Motor neuron (in vitro differentiated cells): ENCODE measurements at places on chromosomes 16 and 17.

DNA sequence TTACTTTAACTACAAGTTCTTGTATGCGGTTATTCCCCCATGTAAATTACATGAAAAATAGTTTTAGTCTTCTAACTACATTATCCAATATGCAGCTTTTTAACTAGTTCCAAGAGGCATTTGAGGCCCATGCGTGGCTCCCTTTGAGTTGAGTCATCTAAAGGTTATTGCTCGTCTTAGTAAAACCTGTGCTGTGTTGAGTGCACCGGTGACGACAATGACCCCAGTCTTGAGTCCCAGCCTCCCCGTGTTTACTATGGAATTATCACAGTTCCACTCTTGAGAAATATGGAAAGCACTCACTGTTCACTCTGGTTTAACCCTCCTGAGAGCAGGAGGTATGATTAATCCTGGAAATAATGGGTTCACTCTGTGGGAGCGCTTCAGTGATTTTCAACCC lies 119.2 kb downstream of the PITPNC1 start:
- no peak for ATAC-seq

DNA sequence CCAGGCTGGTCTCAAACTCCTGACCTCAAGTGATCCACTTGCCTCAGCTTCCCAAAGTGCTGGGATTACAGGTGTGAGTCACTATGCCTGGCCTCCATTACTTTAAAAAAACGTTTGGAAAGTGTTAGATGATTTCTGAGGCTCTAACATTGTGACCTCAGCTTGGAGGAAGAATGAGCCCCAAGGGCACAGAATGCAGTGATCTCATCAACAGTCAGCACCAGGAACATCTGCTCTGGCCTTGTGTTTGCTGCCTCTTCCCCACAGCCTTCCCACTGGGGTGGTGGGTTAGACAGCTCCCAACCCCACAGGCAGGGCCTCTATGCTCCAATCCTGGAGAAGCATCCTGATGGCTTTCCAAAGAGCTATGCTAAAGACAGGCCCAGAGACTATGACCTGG lies 37.7 kb upstream of the SREBF1 start:
- no peak for ATAC-seq

GRCh38 chr17:72865954-72866353 lies 226.5 kb downstream of the SLC39A11 start:
- no peak for ATAC-seq

GRCh38 chr16:51524555-51525373 lies 373.7 kb upstream of the SALL1 start:
- no peak for ATAC-seq

- ATAC-seq = no peak
These were observed 143.7 kb downstream of the CDH8 start for GRCh38 chr16:61892531-61892930.

DNA sequence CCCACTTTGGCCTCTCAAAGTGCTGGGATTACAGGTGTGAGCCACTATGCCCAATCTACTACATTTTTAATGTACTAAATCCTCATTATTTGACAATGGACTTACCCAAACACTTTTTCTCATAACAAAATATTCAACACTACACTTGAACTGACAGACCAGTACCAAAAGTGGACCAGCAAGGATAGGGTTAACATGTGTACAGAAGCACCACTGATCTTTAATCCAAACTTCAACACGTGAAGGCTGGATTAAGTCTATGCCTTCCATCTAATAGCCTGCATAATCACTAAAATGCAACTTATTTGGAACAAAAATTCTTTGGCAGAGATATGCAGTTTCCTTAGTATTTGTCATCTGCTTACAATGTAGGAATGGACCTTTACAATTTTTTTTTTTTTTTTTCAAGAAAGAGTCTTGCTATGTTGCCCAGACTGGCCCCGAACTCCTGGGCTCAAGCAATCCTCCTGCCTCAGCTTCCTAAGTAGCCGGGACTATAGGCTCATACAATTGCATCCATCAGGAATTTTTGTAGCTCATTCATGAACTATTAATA lies 60.0 kb upstream of the BCAR1 start:
- ATAC-seq = no peak

DNA sequence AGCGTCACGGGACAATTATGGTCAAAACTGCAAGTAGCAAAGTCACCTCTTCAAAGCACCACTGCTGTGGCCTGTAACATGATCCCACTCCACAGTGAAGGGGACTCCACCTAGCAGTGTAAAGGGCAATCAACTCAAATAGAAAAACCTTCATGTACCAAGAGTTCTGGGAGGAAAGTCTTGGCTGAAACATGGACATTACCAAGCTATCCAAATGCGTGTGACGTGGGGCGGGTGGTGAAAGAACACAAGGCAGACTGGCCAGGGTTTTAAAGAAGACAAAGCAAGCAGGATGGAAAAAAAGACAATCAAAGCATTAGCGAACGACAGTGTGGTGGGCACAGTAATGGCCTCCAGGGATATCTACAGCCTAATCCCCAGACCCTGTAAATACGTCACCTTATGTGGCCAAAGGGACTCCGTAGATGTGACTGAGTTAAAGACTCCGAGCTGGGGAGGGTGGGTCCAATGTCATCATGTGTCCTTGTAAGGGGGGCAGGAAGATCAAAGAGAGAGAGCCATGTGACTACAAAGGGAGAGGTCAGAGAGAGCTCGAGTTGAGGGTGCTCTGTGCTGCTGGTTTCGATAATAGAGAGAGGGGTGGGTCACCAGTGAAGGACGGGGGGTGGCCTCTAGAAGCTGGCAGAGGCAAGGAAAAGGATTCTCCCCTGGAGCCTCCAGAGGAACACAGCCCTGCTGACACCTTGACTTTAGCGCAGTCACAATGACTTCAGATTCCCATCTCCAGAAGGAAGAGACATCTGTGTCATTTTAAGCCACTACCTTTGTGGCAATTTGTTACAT lies 6.0 kb downstream of the HSDL1 start:
- peak; percentile 89 for ATAC-seq

GRCh38 chr16:66925322-66925840 lies at the start of gene RRAD:
TSS of gene RRAD (minus strand) at chr16:66925535. CDS start at chr16:66925179, 356 bp downstream.
- ATAC-seq = peak; percentile 62

- ATAC-seq = no peak
These were observed 88.7 kb upstream of the CCL2 start for GRCh38 chr17:34166352-34166751.

- no peak for ATAC-seq
These were observed 34.5 kb downstream of the FAM222B start for GRCh38 chr17:28807925-28808634.

DNA sequence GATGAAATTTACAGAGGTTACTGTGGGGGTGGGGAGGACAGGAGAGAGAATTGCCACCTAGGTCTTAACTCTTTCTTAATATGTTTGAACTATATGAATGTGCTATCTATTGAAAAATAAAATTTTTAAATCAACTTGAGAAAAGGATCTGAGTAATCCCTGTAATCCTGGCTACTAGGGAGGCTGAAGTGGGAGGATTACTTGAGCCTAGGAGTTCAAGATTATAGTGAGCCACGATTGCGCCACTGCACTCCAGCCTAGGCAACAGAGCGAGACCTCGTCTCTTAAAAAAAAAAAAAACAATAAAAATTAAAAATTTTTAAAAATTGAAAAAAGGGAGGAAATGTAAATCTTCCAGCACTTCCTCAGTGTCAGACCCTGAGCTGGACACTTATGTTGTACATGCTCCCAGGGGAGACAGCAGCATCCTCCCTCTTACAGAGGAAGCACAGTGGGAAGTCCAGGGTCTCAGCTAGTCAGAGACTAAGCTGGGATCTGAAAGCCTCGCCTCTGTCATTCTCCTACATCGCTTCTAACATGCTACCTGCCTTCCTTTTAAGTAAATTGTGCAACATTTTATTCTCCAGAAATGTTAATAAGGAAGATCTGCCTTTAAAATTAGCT lies 21.9 kb downstream of the PMM2 start:
- no peak for ATAC-seq

- peak; percentile 63 for ATAC-seq
These were observed 1425.1 kb upstream of the CDH8 start for GRCh38 chr16:63461248-63461841.

- peak; percentile 30 for ATAC-seq
These were observed 73.5 kb downstream of the GOSR1 start for GRCh38 chr17:30550512-30551273.

GRCh38 chr17:41620583-41621434 lies 3.6 kb downstream of the KRT17 start:
- ATAC-seq = no peak

DNA sequence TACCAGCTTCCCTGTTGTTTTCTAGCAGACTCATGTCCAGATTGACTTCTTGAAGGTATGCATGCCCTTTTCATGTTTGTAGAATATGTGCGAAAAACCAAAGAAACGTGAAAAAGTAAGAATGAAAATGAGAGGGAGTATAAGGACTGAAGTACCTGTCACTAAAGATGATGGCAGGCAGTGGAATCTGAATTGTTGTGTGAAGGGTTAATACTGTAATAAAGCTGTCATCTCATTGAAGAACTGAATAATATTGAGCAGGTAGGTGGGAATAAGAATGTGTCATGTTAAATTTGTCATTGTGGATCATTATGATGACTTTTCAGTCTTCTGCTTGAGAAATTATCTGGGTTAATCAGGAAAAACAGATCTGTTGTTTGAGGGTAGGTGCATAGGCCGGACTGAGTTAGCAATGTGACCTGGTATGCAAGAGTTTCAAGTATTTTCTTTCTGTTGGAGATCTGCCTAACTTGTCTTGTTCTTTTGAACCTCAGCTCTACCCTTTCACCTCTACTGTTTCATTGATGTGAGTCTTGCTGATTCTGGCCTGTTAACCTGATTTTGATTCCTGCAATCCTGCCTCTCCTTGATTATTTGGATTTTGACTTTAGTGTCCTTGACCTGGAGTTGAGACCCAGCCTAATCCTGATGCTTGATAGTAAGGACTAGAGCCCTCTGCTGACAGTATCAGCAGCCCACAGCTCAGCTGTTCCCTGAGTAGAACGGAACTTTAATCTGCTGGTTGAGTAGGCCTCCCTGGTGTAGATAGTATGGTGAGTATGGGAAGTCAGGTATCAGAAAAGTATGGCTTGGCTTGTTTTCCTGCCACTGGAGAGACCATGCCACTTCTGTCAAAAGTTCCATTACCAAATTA lies 64.6 kb downstream of the MAP2K4 start:
- ATAC-seq = no peak

DNA sequence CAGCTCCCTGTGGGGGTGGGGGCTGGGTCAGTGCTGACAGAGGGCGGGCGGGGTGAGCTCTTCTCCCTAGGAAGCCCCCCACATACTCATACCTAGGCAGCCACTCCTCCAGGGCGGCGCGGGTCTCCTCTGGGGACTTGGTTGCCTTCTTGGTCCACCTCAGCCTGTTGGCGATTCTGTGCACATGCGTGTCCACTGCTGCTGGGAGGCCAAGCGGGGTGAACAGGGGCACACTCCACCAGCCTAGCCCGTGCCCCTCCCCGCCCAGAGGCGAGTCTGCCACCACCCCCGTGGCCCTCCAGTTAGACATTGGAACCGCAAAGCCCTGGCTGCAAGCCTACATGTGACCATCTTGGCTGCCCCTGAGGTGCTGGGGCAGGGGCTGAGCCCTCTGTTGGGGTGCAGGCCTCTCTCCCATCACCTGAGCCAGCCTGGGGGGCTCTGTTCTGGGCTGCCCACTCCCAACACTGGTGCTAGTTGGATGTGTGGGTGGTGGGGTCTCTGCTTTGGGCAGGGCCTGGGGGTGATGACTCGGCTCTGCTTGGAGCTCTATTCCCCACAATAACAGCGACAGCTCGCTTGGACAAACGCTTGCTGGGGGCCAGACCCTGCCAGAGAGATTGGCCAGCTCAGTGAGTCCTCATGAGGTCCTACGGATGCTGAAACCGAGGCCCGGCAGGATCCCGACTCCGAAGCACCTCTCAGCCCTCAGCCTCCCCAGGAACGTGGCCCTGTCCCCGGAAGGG lies 7.4 kb downstream of the NTHL1 start:
- ATAC-seq = no peak

- no peak for ATAC-seq
These were observed 1.7 kb downstream of the CORO1A start for GRCh38 chr16:30184891-30185682.

- ATAC-seq = no peak
These were observed 55.4 kb downstream of the SOCS1 start for GRCh38 chr16:11200592-11200991.

DNA sequence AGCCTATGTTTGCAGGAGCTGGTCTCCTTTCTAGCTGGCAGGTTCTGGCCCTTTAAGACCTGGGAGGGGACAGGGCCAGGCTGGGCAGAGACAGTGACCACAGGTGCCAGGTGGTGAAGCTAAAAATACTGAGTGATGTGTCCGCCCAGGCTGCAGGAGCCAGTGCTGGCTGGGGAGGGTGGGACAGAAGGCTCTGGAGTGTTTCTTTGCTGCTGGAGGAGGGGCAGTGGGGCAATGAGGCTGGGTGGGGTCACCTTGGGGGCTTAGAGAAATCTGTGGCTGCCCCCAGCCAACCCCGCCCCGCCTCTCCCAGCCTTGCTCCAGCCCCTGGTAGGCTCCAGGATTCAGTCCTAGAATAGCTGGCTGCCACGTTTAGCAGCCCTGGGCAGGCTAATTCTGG lies 30.4 kb upstream of the SBK1 start:
- peak; percentile 62 for ATAC-seq

DNA sequence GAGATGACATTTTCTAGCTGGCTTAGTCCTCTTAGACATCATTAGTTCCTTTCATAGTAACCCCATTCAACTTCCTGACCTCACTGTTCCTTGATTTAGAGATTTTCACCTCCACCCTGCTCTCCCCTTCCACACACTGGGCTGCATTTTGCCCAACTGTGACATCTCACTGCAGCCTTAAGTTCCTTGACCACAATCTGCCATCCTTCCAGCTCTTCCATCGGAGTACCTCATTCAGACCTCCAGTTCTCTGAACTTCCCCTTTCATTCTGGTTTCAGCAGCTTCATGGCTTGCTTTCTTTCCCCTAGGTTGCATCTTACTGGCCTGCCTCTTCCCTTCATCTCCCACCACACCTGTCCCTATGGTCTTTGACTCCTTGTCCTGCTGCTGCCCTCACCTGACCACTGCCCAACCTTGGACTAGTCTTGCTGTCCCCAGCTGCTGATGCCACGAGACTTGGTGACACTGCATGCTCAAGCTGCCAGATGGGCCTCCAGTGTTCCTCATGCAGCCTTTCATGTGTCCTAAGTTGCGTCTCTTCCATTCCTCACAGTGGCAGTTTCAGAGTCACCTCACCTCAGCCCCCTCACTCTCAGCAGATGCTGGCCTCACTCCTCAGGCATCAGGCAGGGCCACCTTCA lies 40.8 kb downstream of the NUP88 start:
- ATAC-seq = no peak

- ATAC-seq = peak; percentile 60
These were observed 30.6 kb downstream of the METRNL start for GRCh38 chr17:83109793-83110645.

- ATAC-seq = no peak
These were observed 57.7 kb downstream of the DNAH3 start for GRCh38 chr16:21092951-21093350.
